Activated CD8-positive, alpha-beta memory T cell treated with anti-CD3 and anti-CD28 coated beads for 36 hours (primary cell): ENCODE measurements at places on chromosomes 6 and 20. TPM values are rescaled to one million over a fixed set of nuclear protein-coding genes. Genes with fewer than 3 reads are reported as not detected.

The TCP11 gene
- total RNA-seq = not detected

The SCRT2 gene
- not detected for total RNA-seq

The MYLIP gene
- 6.5 TPM for total RNA-seq

The ENPP5 gene
- total RNA-seq = 0.21 TPM

The PGC gene
- not detected for total RNA-seq

The PRELID3B gene
- total RNA-seq = 148 TPM

The SULF2 gene
- 0.78 TPM for total RNA-seq

The TGM2 gene
- total RNA-seq = not detected

The PRR18 gene
- 0.15 TPM for total RNA-seq

The EFCAB8 gene
- total RNA-seq = 0.94 TPM

The GPR6 gene
- not detected for total RNA-seq

The ME1 gene
- total RNA-seq = 0.44 TPM

The DLK2 gene
- total RNA-seq = 1.2 TPM

The GNAS gene
- 764 TPM for total RNA-seq

The GNL1 gene
- 112 TPM for total RNA-seq

The AKIRIN2 gene
- total RNA-seq = 43.4 TPM

The FAM162B gene
- total RNA-seq = not detected

The SLC26A8 gene
- not detected for total RNA-seq

The MYB gene
- total RNA-seq = 30.7 TPM

The PI3 gene
- not detected for total RNA-seq

The JPH2 gene
- total RNA-seq = not detected

The PLN gene
- total RNA-seq = not detected

The KAT14 gene
- total RNA-seq = 17.9 TPM

The NINL gene
- total RNA-seq = 1.5 TPM
